NCI-H510A (cell line): ENCODE measurements at places on chromosomes 3 and 15.

DNA sequence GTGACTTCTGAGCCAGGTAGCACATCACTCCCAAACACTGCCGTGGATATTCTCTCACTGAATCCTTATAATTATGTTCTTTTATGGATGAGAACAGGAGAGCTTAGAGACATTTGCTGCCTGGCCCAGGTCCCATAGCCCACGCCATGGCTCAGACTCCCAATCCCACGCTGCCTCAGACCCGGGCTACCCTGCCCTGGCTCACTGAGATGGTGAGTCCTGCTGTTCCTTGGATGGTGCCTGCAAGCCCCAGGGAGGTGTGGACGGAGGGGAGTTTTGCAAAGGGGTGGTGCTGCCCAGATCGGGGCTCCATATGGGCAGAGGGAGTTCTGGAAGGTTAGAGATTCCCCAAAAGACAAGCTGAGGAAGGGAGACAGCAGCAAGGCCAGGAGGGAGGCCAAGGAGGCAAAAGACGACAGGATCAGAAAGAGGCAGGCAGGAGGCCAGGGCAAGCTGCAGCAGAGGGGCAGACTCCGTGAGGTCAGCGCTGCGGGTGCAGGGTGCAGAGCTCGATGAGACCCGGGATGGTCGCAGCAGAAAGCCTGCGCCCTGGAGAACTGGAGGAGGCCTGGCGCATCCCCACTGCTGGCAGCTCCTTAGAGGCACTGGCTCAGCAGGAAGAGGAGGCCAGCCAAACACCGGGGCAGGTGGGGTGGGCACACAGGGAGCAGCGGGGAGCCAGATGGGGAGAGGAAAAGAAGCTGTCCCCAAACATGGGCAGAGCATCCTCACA lies 95.7 kb upstream of the ALDH1A3 start:
- DNase-seq = no peak

DNA sequence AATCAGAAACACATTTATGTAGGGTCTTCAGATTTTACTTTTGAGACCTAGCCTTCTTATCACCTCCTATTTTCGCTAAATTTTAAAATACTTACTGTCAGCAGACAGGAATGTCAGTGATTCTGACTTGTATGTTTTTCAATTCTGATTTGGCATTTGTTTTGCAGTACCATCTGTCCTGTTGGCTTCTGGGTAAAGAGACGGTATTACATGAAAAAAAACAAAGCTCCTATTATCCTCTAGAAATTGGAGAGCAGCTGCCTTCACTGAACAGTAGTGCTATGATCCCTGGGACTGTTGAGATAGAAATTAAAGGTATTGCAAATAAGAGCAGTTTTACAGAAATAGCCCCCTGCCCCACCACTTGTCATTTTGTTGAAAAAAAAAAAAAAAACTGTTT lies 8.4 kb downstream of the ARMC8 start:
- no peak for DNase-seq

DNA sequence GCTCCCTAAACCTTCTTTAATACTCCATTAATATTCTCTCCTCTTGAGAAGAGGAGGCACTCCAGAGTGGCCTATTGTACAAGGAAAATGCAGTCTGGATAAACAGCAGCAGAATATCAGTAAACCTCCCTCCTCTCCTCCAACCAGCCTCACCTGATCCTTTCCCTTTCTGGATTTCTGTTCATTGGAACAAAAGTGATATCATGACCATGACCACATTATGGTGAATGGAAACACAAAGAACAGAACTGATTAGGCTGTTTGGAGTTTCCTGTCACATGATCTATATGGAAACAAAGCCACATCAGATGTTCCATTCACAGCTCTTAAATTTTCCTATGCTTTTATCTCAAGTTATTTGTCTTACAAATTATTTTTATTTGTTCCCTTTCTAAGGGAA lies 14.6 kb downstream of the C2CD4B start:
- no peak for DNase-seq

- no peak for DNase-seq
These were observed 3.8 kb downstream of the GSK3B start for GRCh38 chr3:120090422-120090821.

- DNase-seq = no peak
These were observed 133.0 kb upstream of the PRR20G start for GRCh38 chr3:127420829-127421228.

DNA sequence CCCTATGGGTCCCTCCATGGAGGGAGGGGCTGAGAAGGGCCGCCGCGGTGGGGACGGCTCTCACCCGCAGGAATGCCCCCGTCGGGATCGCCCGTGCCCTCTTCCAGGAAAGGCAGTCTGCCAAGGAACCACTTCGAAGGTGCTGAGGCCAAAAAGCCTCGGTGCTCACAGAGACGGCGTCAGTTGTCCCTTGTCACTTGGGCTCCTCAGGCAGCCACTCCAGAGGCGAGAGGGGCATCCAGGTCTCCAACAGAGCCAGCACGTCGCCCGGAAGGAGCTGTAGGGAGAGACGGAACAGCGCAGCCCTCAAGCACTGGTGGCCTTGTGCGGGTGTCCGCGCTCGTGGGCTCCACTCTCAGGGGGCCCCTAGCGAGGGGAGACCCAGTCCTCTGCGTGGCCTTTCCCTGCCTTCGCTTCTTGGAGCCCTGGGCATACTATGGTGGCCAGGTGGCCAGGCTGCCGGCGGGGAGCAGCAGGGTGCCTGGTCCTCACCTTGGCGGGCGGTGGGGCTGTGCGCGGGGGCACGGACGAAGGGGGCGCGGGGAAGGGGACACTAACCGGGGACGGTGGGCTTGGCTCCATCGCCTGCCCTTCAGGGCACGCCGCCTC lies 994 bp downstream of the MESP1 start:
- no peak for DNase-seq

DNA sequence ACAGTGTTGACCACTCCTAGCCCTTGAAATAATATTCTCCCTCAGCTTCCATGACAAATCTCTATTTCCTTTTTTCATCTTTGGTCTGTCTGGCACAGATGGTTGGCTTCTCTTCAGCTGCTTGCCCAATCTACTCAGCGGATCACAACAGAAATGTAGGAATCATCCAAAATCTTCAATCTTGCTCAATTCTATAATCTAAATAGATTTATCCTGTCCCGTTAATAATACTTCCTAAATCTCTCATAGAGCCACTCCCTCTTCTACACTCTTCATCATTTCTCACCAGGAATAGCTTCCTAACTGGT lies 3.8 kb downstream of the PEAK1 start:
- DNase-seq = no peak
